Activated CD8-positive, alpha-beta T cell treated with anti-CD3 and anti-CD28 coated beads for 36 hours (primary cell): ENCODE measurements at places on chromosomes 16 and 17.

- DNase-seq, result no peak
These were observed 231.6 kb downstream of the GRIN2A start for GRCh38 chr16:9950658-9951057.

- no peak for DNase-seq
These were observed 138.6 kb upstream of the WSCD1 start for GRCh38 chr17:5931616-5932015.

DNA sequence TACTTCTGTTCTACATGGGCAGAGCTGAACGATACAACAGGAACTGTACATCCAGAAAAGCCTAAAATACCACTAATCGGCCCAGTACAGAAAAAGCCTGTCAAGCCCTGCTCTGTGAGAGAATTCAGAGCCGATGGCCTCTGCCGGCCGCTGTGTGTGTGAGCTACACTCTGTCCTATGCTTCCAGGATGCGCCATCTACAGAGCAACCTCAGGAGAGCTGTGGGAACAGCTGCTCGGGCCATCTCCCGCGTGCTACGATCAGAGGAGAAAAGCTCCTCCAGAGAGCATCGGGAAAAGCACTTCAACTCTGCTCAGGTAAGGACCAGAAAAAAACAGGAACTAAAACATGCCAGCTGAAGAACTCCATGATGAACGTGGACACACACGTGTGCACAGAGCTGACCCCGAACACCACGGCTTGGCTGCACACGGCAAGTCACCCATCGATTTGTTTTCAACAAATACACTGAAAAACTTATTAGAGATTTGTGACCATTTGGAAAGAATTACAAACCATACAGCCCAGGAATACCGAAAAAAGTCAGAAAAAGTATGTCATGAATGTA, 115.9 kb downstream of the ANKRD11 start:
- no peak for DNase-seq

DNA sequence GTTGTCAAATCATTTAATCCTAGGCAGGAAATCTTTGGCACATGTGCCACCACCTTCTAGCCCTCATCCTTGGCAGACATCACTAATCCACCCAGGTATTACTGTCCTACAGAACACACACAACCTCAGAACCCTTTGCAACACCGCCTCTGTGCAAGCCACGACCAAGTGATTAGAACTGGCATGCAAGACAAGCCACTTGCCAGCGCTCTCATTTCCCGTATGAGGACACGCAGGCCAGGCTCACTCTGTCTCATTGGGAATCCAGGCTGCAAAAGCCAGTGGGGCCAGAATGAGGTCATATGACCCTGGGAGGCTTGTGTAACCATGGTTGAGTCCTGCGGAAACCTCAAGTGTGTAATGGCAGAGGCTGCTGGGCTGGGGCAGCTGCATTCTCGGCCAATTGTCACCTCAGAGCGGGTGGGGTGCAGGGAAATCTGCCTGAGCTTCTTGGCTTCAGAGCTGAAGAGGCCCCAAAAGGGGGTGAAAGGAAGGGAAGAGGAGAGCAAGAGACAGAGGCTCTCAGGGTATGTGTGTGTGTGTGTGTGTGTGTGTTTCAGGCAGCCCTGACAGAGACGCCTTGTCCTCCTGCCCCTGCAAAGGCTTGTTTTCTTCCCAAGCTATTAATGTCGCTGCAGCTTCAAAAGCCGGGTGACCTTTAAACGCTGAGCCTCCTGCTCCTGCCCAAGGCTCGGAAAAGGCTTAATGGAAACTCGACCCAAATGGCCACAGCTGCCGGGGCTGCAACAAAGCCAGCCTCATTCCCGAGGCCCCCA, 43.2 kb upstream of the MRPS23 start:
- DNase-seq, result no peak

GRCh38 chr17:73740370-73740769, 96.1 kb upstream of the SDK2 start:
- DNase-seq, result no peak

DNA sequence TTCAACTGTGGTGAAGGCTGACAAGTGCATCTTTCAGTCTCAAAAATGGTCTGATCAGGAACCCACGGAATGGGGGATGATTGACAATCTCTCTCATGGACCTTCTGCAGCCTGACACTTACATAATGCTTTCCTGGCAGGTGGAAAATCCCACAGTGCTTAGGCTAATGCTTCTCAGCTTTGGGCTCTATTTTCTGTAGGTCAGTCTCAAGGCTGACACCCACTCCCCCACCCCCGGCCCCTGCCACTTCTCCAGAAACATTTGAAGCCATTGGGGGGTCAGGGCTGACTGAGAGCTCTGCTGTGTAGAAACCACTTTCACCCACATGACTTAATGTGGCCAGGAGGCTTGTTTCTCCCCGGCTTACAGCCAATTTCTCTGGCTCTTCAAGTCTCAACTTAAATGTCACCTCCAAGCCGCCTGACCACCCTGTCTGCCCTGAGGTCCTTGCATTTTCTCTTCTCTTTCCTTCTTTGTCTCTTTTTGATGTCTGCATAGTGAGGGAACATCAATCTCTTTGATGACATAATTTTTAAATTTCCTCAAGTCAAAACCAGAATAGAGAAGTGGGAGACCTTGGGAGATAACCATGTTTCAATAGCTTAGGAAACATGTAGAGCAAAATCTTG, 16.7 kb upstream of the IRF8 start:
- DNase-seq, result peak; percentile 47

- DNase-seq, result no peak
These were observed 176.5 kb upstream of the MON1B start for GRCh38 chr16:77014441-77014840.

DNA sequence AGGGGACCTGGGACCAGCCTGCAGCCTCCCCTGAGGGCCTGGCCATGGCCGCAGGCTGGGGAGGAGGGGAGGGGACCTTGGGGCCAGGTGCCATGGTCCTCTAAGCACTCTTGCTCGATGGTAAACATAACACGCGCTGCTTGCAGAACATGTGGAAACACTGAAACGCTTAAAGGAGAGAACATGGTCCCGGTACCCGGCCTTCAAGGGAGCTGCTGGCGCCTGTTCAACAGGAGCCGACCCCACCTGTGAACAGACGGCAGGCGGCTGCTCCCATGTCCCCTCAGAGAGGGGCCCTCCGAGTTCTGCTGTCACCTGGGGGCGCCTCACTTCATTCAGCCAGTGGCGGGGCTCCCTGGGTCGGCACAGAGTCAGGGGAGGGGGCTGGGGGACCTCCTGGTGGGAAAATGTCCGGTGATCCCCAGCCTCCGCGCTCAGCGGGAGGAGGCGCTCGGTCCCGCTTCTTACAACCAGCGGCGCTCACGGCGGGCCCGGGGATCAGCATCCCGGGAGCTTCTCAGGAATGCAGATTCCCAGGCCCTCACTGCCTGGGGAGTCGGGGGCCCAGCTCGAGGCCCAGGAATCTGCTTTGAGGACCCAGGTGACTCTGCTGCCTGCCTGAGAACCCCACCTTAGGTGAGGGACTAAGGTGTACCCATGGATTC, 854 bp upstream of the SSTR5 start:
- no peak for DNase-seq

- no peak for DNase-seq
These were observed 217.9 kb downstream of the RAB11FIP4 start for GRCh38 chr17:31609331-31609730.

DNA sequence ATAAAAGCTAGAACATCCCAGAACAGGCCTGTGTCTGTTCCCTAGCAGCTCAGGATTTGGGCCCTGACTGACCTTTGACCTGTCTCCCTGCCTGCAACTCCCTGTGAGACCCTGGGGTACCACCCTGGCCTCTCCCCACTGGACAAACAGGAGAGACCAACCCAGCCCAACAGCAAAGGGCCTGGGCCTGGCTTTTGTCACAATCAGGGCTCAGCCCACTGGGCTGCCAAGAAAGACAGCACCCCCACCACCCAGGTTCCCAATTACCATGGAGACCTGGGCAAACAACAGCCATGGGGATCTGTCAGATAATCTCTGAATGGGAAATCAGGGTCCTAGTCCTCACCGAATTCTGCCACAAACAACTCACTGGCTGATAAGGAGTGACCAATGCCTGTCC, 11.1 kb downstream of the PLLP start:
- no peak for DNase-seq

DNA sequence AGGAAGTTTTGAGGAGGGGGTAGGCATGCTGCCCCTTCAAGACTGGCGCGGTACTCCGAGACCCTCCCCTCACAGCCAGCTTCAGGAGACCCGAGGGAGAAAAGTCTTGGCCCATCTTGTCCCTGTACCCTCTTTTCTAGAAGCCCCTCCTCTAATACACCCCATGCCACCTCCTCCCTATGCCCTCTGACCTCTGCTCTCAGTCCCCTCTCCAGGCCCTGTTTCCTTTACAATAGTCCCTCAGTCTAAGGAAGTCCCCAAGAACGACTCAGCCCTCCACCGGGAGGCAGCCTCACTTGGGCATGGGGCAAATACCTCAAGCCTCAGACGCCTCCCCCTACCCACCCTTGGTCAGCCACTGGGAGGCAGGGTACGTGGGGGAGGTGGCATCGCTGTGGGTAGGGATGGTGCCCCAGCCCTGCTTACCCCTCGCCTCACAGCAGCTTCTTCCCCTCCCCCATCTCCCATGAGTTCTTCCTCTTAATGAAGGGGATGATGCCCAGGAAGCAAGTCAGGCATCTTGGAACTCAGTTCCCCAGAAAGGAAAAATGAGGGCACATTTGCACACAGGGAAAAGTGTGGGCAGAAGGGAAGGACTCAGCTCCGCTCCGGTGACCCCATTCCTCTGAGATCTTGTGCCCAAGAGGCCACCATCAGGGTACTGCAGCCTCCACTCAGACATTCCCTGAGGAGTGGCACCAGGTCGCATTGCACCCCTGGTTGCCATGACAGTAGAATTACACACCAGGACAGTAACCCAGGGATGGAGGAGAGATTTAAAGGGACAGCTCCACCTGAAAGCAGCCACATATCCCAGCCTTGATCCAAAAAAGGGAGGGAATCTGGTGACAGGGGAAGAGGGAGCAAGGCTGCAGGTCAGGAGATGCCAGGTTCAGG, 6.2 kb downstream of the MPP2 start:
- DNase-seq, result no peak

- no peak for DNase-seq
These were observed 21.5 kb downstream of the UBE2G1 start for GRCh38 chr17:4344926-4345325.

GRCh38 chr16:56488035-56488434, 31.8 kb downstream of the BBS2 start:
- DNase-seq, result no peak

DNA sequence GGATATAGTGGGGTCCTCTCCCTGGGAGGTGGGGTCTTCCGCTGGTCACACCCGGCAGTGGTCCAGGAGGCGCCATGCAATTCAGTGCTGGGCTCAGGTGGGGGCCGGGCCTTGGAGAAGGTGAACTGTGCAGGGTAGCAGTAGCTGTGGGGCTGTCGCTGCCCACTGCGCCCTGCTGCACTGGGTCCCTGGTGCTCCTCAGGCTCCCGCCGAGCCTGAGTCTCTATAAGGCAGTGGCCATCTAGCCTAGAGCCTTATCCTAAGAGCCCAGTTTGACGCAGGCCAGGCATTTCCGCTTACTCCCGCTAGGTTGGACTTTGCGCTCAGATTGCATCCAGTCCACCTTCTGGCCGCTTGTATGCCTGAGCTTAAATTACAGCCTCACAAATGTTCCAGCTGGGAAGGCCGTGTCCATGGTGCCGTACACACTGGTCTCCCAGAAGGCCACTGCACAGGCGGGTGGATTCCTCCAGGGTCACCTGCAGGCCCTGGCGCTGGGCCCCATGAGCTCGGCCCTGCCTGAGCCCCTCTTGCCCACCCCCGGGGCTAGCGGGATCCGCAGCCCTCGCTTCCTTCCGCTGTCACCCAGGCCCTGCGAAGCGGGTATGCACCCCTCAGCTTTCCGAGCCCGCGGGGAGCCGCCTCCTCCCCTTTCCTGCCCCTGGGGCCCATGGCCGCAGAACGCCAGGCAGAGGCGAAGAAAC, 1762.2 kb downstream of the TP53TG3F start:
- DNase-seq, result no peak

- DNase-seq, result peak; percentile 95
These were observed 11.0 kb upstream of the CBFB start for GRCh38 chr16:67017810-67018488.

GRCh38 chr17:46780003-46780373, 38.5 kb downstream of the WNT3 start:
- DNase-seq, result no peak

- no peak for DNase-seq
These were observed 65.5 kb upstream of the DOC2B start for GRCh38 chr17:246851-247421.

DNA sequence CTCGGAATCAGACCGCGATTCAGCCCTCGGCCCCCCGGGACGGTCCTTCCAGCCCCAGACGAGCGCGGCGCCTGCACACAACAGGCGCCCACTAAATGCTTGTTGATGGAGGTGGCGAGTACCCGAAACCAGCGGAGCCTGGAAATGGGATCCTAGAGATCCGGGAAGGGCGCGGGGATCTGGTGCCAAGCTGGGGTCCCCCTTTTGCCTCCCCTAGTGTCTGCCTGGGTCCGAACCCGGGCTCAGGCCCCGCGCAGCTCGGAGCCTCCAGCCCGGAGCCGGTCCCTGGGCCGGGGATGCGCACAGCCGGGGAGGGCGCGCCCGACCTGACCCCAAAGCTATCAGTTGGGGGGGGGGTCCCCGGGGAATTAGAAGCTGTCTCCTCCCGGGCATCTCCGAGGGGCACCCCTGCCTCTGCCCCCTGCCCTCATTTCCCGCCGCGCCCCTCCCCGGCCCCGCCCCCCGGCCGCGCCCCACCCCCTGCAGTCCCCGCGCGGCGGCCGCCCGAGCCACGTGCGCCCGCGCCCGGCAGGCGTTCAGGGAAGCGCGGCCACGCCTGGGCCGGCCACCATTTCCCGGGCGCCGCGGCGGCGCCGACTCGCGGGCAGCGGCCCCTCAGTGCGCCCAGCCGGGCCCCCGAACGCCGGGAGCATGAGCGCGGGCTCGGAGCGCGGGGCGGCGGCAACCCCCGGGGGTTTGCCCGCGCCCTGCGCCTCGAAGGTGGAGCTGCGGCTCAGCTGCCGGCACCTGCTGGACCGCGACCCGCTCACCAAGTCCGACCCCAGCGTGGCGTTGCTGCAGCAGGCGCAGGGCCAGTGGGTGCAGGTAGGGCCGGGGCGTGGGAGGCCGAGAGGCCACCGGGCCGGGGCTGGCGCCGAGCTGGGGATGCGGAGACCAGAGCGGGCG, at the start of gene CPNE7:
TSS of gene CPNE7 (plus strand) at position 512 of the 906 bp plus-strand sequence. CDS start at position 652, 140 bp downstream.
- DNase-seq, result no peak

DNA sequence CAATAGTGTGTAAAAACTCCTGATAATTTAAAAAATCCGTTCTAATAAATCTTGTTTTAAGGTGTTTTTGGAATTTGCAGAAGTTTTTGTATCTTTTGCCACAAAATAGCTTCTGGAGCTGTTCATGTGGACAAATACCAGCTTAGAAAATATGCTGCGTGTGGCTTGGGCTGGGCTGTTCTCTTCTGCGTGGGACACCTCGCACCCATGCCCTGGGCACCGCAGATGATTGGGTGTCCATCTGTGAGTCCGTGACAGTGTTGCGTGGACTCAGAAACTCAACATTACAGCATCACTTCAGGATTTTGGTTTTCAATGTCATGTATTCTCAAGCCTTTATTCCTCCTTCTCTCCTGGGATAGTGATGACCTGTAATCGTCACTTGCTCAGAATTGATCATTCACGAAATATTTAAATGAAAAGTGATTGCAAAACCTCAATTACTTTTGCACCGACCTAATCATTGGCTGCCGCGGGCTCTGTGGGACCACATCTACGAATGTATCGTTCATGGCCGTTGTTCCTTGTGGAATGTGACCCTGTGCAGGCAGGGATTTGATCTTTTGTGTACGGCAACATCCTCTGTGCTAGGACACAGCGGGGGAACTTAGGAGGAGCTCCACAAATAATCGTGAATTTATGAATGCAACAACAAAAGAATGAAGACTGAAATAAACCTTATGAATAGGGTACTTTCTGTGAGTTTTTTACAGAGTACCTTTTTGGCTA, 210.3 kb upstream of the FOXF1 start:
- DNase-seq, result no peak
